ENCODE measurements at places on chromosomes 5 and 9.

DNA sequence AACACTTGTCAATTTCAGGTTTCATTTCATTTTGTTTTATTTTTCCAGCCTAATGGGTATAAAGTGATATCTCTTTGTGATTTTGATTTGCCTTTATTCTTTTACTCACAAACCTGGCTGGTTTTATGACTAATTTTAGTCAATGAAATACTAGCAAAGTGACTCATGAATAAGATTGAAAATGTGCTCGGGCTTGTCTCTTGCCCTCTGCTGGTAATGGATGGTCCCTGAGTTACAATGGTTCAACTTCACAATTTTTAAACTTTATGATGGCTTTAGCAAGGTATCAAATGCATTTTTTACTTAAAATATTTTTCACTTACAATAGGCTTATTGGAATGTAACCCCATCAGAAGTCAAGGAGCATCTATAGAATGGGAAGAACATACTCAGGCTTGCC lies 431.4 kb upstream of the CCNG1 start:
- no peak for DNase-seq

GRCh38 chr9:8916771-8917170 lies 1117.2 kb upstream of the DMAC1 start:
- DNase-seq, result no peak

DNA sequence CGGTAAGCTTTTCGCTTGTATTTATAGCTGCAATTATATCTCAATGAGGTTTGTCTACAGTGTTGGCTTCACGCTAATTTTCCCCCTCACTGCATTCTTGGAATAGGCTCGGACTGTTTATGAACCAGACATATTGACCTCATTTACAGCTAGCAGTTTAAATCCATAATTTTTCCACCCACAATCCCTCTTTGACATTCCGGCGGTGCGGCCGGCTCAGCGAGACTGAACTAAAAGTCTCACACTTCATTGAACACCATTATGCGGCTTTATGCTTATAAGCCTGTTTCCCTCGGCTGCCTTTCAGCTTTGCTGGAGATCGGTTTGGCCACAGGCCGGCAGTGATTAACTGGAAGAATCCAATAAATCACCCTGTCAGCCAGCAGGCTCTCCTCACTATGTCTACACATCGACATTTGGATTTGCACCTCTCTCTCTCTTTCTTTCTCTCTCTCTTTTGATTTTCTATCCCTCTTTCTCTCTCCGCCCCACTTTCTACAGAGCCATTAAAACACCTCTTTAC lies 315.0 kb upstream of the TLE4 start:
- no peak for DNase-seq

GRCh38 chr5:22938362-22938761 lies 85.2 kb upstream of the CDH12 start:
- DNase-seq, result no peak

GRCh38 chr5:116441223-116441622 lies 133.4 kb downstream of the SEMA6A start:
- DNase-seq, result no peak

- no peak for DNase-seq
Observed at GRCh38 chr9:81653240-81653639, 36.1 kb downstream of the TLE1 start.

GRCh38 chr9:18745710-18746109 lies 271.8 kb downstream of the ADAMTSL1 start:
- DNase-seq, result no peak

DNA sequence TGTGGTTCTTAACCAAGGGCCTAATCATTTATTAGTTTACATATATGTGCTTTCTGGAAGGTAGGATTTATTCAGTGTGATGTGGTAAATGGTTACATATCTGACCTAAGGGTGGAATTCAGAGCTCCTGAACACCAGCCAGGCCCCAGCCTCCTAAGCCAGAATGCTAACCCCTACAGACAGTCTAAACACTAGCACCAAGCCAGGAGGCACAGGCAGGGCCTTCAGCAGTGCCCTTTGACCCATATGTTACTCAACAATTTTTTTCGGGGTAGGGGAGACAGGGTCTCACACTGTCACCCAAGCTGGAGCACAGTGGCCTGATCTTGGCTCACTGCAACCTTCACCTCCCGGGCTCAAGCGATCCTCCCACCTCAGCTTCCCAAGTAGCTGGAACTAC lies 40.3 kb downstream of the PRKACG start:
- no peak for DNase-seq

DNA sequence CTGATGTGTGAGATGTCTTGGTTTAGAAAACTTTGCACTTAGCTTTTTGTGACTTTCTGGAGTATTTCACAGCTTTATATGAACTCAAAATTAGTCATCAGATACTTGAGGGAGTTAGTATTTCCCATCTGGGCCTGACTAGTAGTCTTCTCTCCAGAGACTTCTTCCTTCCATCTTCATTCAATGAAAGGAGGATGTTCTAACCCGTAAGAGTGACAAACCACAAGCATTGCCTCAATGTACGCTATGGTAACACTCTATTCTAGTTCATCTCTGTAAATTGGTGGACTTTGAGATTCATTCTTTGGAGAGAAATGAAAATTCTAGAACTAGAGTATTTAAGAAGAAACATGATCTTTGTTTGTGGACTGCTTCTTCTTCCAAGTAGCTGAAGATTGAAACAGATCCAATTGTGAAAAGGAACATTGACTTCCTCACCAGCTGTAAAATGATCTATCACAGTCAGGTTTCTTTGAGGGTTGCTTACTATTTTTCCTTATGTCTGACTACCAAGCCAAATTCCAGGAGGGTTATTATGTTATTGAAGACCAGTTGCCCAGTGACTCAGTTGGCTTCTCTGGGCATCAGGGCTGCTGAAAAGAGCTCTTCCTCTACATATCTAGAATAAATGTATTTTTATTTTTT lies 157.6 kb downstream of the SLC12A2 start:
- no peak for DNase-seq

DNA sequence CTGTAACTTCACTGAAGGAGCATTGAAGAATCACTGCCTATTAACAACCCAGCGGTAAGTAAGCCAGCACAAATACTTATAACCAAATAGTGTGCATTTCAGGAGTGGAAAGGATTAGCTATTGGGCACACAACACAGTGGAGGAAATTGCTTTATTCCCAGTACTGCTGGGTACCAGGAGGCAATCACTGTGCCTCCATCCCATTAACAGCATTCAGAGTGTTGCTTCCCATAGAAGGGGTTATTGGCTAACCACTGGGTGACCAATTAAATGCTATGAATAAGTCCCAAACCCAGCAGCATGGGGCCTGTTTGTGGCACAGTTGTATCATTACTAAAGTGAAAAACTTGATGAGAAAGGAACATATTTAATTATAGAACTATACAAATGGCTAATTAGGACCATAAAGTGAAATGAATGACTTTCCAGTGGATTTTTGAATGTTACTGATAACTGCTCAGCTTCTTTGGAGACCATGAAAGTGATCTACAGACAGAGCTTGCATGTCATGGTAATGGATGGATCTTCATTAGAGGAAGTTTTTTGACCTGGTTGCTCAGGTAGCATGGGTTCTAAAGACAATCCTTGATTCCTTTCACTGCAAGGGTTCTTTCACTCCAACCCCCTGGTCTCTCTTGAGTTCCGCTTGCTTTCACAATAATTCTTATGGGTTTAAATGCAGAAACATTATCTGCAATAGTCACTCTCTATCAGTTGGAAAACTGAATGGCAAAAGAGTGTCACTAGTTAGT lies 413.3 kb upstream of the RORB start:
- DNase-seq, result no peak

DNA sequence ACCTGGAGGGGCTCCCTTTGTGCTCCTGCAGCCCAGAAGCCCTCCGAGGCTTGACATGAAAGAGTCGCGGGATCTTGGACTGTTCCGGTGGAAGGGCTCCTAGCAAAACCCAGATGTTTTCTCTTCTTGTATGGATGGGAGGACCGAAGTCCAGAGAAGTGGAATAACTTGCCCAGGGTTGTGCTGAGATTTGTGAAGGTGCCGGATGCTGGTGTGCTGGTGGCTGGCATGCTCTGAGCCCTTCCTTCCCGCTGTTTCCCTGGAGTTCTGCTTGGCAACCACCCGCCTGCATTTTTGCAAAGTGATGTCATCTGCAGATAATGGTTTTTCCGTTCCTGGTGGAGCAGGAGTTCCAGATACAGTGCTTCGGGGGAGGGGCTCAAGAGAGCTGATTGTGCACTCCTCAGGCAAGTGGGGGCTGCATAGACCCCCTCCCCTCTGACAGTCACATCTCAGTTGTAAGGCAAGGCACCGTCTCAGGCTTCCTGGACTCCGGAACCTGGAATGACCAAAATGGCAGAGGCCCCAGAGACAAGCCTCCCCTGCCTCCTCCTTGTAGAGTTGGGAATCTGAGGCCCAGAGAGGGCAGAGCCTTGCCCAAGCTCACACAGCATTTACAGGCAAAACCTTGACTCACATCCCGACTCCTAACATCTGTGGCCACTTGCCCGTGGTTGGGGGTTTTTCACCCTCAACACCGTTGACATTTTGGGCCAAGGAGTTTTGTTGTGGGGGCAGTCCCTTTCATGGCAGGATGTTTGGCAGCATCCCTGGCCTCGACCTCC lies 157.0 kb downstream of the RGS3 start:
- DNase-seq, result peak; percentile 67

DNA sequence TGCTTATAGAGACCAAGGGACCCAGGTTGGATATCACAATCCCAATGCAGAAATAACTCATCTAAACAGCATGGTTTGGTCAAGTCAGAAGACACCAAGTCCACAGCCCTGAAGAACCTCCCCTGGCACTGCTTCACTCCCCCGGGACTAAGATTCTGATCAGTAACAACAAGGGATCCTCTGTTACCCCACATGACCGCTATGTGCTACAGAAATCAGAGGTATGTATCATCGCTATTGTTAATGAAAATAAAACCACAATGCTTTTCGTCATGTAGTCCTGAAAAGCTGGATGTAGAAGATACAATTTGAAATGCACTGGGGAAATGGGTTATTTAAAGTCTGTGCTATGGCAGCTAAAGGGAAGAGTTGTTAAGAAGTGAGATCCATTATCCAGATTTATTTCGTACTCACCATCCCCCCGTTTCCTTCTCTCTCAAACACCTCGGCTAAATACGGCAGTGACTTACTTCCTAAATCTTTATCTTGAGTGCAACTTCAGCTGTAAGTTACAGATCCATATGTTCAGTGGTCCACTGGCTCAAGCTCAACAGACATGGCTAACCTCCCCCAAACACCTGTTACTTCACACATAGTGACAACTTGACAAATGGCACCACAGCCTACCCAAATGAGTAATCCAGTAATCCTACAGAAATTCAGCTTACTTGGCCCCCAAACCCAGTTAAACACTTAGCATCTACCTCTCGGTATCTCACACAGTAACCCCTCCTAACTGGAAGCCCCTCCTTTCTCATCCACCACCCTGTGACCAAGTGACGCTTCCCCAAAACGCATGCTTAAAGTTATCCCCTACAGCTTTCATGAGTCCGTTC lies 129.2 kb downstream of the MYO10 start:
- no peak for DNase-seq

DNA sequence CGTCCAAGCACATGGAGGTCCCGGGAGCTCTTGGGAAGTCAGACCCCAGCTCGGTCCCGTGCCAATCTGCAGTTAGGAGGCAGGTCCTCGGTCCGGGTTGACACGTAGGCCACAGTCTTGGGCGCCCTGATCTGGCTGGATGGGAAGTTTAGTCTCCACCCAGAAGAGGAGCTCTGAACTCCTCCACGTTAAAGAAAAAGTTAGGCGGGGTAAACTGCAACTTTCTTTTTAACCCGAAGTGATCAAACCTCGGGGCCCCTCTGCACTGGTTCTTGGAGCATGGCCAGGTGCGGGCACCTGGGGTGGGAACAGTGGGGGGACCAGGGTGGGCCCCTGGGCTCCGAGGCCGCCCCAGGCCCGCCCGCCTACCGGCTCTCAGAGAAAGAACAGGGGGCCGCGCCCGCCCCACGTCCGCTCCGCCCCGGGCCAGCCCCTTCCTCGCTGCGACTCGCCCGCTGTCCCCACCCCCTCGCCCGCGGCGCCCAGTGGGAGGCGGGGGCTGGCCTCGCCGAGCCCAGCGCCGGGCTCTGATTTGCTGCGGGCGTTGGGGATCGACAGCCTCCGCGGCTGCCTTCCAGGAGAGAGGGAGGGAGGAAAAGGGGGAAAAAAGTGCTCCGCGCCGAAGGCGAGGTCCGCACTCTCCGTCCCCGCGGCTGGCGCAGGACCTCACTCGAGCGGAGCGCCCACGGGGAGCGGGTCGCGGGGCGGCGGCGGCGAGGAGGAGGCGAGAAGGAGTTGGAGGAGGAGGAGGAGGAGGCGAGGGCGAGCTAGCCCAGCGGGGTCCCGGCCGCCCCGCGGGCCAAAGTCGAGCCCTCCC lies at the start of gene COL5A1:
Gene COL5A1, plus strand, starts transcription at position 631 of the 817 bp plus-strand sequence. CDS start 385 bp downstream, outside the sequence.
- peak; percentile 59 for DNase-seq

GRCh38 chr5:56172241-56172640 lies 60.9 kb downstream of the ANKRD55 start:
- DNase-seq, result no peak

- no peak for DNase-seq
Observed at GRCh38 chr9:5756633-5757032, 76.3 kb downstream of the ERMP1 start.

DNA sequence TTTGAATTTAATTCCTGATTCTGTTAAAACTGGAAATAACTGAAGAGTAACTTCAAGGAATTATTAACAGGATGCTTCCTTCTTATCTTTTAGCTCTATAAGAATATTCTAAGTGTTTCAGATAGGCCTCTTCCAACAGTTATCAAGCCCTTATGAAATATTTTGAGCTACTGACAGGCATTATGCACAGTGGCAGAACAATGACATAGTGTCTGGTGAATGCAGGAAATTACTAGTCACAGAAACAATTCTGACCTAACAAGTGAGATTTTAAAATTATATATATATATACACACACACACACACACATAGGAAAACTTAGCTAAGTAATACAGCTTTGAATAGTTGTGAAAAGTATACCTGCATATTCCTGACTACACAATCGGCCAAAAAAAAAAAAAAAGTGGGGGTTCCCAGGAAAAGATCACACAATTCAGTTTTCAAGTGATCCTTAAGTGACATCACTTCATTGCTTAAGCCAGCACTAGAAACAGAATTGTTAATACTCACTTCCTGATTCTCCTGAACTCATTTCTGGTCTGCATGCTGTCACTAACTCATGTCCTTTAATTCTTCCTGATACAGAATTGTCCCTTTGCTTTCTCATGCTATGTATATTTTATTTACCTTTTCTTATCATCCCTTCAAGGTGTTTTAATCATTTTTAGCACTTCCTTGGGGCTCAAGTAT lies 77.3 kb downstream of the SLC25A46 start:
- no peak for DNase-seq

DNA sequence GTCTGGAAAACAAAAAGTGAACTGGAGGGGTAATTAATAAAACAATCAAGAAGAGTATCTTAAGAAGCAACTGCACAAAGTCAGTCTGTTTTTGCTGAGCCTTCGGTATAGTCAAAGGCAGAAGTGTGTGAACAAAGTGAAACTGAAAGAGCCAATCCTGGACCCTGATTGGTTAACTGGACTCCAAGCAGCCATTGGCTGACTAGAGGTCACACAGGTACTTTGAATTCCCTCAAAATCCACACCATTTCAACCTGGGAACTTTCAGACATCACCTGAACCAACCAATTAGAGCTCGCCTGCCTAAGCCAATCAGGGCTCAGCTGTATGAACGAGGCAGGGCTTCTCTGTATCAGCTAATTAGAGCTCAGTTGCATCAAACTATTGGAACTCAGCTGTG lies 286.7 kb downstream of the TLE4 start:
- DNase-seq, result no peak

GRCh38 chr5:6713274-6714225 lies at the start of gene TENT4A:
TENT4A (plus strand) TSS chr5:6713432; CDS start chr5:6713984, 552 bp downstream.
- DNase-seq, result peak; percentile 60

- DNase-seq, result no peak
Observed at GRCh38 chr5:66628561-66628960, 32.4 kb downstream of the MAST4 start.

Data from left lobe of liver (tissue), 2 donors.